Non-pigmented ciliary epithelial cell (primary cell): ENCODE measurements at places on chromosomes 16 and 17.

DNA sequence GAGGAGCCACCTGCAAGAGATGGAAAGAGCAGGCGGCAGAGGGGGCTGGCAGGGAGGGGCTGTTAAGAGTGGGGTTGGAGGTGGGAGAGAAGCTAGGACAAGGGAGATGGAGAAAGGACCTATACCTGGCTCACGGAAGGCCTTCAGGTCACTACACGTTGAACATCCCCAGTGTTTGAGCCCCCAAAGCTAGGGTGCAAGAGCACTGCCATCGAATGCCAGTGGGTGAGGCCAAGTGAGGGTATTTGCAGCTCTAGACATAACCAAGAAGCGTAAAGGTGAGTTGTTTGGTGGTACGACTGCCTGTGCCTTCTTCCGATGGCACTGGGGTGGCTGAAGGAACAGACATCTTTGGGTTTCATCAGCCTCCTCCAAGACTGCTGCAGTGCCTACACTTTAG lies 17.0 kb upstream of the HERPUD1 start:
- DNase-seq = no peak

- no peak for DNase-seq
Observed at GRCh38 chr17:36182176-36183000, 6.0 kb upstream of the TBC1D3B start.

- DNase-seq = no peak
Observed at GRCh38 chr17:65604070-65604469, 42.6 kb upstream of the AXIN2 start.

DNA sequence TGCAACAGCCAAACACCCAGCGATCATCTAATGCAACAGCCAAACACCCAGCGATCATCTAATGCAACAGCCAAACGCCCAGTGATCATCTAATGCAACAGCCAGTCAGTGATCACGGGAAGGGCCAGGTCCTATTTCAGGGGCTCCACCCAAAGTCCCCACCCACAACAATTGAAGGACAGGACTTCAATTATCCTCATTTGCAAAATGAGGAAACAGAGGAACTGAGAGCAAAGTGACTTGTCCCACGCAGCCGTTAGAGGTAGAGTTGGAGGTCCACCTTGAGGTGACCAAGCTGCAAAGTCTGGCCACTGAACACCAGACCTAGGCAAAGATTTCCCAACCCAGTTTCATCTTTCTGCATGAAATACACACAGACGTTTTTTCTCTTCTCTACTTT lies 3.7 kb downstream of the ZG16B start:
- DNase-seq = no peak

GRCh38 chr16:15034266-15035162 lies 21.4 kb downstream of the NTAN1 start:
- DNase-seq = no peak
